ENCODE measurements at places on chromosomes 11 and 22. TPM values are rescaled to one million over a fixed set of nuclear protein-coding genes. Genes with fewer than 3 reads are reported as not detected.

Gene LAYN
- 11.4 TPM for total RNA-seq

Gene BEST1
- 0.22 TPM for total RNA-seq

Gene MALAT1
- total RNA-seq = 7,550 TPM

Gene LMO1
- not detected for total RNA-seq

Gene LDHAL6A
- not detected for total RNA-seq

- no peak overlapping the region for H3K27ac ChIP-seq
- no peak for DNase-seq
- no peak overlapping the region for H3K4me3 ChIP-seq
- H3K4me1 ChIP-seq = no peaks in the 10 kb centered on the region
- H3K27me3 ChIP-seq = no peaks in the 10 kb centered on the region
These were observed 38.3 kb upstream of the GRAMD1B start for GRCh38 chr11:123391646-123392348.

DNA sequence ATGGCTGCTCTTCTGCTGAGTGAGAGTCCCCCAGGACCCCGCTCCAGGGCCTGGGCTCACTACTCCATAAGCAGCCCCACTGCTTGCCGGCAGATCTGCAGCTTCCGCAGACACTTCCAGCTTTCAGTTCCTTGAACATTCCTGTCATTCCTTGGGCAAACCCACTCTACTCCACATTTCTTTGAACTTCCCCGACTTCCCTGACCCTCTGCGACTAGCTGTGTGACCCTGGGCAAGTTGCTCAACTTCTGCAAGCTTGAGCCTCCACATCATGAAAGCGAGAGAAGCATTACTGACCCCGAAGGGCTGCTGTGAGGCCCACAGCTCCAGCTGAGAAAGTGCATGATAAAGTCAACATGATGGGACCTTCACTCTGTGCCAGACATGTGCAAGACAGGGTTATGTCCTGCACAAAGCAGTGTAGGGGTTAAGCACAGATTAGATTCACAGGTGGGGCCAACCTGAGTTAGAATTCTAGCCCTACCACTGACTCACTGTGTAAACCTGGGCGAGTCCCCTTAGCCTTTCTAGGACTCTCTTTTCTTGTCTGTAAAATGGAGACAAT, 51.8 kb downstream of the THAP12 start:
- H3K4me1 ChIP-seq = no peaks in the 10 kb centered on the region
- H3K27me3 ChIP-seq = no peaks in the 10 kb centered on the region
- H3K27ac ChIP-seq = no peak overlapping the region
- no peak overlapping the region for H3K4me3 ChIP-seq
- DNase-seq = no peak

DNA sequence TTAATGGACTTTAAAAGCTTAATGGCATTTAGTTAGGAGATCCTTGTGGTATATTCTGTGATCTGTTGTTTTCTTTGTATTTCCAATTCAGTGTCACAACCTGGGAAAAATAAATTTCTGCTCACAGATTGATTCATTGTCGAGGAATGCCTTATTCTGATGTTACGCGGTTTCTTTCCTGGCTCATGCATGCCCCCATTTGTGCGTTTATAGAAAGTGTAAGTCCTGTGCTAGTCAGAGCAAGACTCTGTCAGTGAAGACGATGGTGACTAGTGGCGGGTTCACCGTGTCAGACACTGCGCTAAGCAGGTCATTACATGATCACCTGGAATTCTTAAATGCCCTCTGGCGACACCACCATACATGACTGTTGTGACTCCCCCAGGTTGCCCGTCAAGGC, 169.4 kb downstream of the TBC1D22A start:
- no peak overlapping the region for H3K27ac ChIP-seq
- peaks cover 26% of the 10 kb centered on the region for H3K4me1 ChIP-seq
- peaks cover 5% of the 10 kb centered on the region for H3K36me3 ChIP-seq
- H3K4me3 ChIP-seq = no peak overlapping the region

- no peak for DNase-seq
- H3K4me1 ChIP-seq = no peaks in the 10 kb centered on the region
- no peaks in the 10 kb centered on the region for H3K27me3 ChIP-seq
- no peak overlapping the region for H3K27ac ChIP-seq
- H3K4me3 ChIP-seq = no peak overlapping the region
These were observed 115.8 kb upstream of the FGF3 start for GRCh38 chr11:69934861-69935494.

DNA sequence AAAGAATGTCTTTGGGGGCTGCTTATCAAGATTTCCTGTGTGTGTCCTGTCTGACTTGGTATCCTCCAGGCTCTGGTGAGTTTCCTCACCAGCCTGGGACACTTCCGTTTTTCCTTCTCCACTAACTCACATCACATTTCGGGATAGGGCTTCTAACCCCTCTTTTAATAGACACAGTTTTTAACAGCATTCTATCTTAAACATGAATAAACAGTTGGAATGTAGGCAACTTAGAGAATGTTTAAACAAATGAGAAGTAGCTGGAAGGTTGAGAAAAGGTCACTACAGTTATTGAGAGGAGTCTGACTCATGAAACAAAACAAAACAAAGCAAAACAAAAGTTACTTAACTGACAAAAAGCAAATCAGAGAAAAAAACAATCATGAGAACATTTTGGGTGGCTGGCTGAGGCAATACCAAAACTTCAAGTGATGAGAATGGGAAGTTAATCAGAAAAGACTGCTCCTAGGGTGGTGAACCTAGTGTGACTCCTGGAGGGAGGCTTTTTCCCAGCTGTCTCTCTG, 64.7 kb upstream of the CTSC start:
- no peaks in the 10 kb centered on the region for H3K27me3 ChIP-seq
- H3K36me3 ChIP-seq = no peaks in the 10 kb centered on the region
- H3K4me3 ChIP-seq = no peak overlapping the region
- no peak for DNase-seq
- H3K27ac ChIP-seq = peak overlapping the region; percentile 39
- H3K4me1 ChIP-seq = peaks cover 22% of the 10 kb centered on the region

GRCh38 chr11:7665473-7666291, 7.6 kb downstream of the CYB5R2 start:
- H3K4me3 ChIP-seq = no peak overlapping the region
- H3K27me3 ChIP-seq = no peaks in the 10 kb centered on the region
- DNase-seq = peak; percentile 23

DNA sequence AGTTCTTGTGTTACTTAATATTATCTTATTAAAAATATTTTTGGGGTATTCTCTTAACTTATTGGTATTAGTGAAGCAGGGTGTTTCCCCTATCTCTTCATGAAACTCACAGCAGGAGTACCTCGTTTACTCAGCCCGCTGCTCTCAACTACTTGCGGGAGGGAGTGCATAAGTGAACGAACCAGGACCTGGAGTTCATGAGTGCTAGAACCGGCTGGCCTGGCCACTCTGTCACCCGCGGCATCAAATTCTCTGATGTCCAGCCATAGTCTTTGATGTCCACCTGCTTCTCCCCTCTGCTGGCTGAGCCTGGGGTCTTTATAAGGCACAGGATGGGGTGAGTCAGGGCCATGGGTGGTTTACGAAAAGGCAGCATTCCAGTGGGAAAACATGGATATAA, 216.7 kb upstream of the ANO5 start:
- H3K27ac ChIP-seq = no peak overlapping the region
- DNase-seq = no peak
- no peaks in the 10 kb centered on the region for H3K36me3 ChIP-seq
- no peak overlapping the region for H3K4me3 ChIP-seq

GRCh38 chr11:123214940-123215339, 19.9 kb upstream of the CLMP start:
- H3K4me1 ChIP-seq = peaks cover 10% of the 10 kb centered on the region
- no peak overlapping the region for H3K27ac ChIP-seq
- H3K27me3 ChIP-seq = no peaks in the 10 kb centered on the region
- H3K4me3 ChIP-seq = no peak overlapping the region
- no peaks in the 10 kb centered on the region for H3K36me3 ChIP-seq
- DNase-seq = no peak

GRCh38 chr11:88175569-88176075, 379 bp upstream of the RAB38 start:
- no peaks in the 10 kb centered on the region for H3K27me3 ChIP-seq
- peaks cover 18% of the 10 kb centered on the region for H3K4me1 ChIP-seq
- H3K36me3 ChIP-seq = no peaks in the 10 kb centered on the region
- peak overlapping the region; percentile 61 for H3K4me3 ChIP-seq
- DNase-seq = no peak

DNA sequence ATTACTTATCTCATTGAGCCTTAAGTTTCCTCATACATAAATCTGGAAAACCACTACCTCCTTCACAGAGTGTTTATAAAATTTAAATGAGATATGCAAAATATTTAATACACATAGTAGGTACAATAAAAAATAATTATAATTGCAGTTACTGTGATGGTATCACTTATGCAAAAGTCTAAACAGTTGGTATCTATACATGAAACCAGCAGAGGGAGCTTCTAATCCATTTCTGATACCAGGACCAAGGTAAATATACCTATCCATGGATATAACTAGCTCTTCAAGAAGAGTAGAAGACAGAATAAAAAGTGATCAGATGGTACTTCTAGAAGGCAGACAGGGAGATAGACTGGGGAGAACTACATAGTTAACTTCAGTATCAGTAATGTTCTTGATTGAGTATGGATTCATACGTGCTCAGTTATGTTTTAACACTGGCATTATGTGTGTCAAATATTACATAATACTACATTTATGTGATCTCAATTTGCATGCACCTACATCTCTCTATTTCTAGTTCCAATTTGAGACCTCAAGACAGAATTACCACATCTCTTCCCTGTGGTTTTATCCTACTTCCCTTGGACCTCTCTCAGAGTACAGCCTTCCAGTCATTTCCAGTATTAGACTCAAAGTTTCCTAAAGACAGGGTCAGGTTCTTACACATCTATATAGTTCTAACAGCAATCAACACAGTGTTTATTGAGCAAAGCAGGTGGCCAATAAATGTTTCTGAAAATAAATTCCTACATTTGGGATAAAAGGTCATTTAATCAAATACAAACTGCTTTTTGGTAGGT, 13.7 kb upstream of the TSG101 start:
- no peak for DNase-seq
- H3K36me3 ChIP-seq = peaks cover 5% of the 10 kb centered on the region
- H3K27ac ChIP-seq = no peak overlapping the region
- H3K27me3 ChIP-seq = no peaks in the 10 kb centered on the region

Data from esophagus squamous epithelium (tissue), 5 donors.